ENCODE measurements at places on chromosomes 1 and 21.
A peak's percentile ranks its signal among the peaks of the same experiment; 100 is the strongest.

DNA sequence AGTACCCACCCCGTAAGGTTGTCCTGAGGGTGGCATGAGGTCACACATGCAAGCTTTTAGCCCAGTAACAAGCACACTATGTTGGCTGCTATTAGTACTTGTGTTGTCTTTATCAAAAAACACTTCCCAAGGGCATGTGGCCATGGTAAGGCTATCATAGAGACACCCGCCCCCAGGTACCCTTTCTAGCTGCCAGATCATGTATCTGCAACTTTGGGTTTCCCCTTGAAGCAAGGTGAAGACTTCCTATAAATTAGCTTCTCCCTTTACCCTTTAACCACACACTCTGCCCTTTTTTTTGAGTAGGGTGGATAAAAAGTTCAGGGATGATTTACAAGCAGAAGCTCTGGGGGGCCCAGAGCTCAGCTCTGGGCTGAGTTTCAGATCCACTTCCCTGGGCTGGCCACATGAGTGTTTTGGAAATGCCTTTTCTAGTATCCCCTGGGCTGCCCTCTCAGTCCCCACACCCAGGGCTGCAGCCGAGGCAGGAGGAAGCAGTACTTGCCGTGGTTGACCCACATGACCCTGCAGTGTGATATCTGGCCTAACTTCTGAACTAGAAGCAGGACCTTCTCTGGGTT lies 2.0 kb downstream of the ZDHHC18 start:
- no peak for DNase-seq

GRCh38 chr1:35708441-35708921 lies 10.2 kb downstream of the C1orf216 start:
- no peak for DNase-seq

- no peak for DNase-seq
These were observed 103.4 kb downstream of the RUSC1 start for GRCh38 chr1:155424091-155424490.

GRCh38 chr1:25572107-25572506 lies 28.7 kb downstream of the LDLRAP1 start:
- DNase-seq, result no peak

DNA sequence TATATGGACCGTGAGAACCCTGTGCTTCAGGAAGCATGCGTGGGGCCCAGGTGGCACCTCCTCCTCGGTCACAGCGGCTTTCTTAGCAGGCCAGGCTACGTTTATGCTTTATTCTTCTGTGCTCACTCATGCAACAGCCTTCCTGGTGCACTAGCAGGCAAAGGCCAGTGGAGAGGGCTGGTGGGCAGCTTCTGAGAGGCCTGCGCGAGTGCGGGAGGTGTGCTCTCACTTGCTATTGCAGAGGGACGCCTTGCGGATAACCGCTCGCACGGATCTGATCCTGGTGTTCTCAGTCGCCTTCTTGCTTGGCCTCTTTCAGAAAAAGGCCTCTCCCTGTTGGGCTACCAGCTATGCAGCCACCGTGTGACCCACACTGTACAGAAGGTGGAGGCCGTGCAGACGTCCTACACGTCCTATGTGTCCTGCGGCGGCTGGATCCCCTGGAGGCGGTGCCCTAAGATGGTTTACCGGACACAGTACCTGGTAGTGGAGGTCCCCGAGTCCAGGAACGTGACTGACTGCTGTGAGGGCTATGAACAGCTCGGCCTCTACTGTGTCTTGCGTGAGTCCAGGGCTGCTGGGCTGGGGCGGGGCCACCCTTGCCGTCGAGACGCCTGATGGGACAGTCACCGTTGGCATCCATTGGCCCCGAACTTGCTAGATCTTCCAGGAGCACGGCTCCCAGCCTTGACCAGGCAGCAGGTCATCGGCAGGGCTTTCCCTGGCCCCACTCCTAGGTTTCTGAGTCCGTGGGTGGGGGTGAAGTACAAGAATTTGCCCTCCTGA lies 4.8 kb downstream of the UMODL1 start:
- DNase-seq, result no peak

GRCh38 chr21:33441489-33442477 lies 38.0 kb downstream of the TMEM50B start:
- peak; percentile 76 for DNase-seq

DNA sequence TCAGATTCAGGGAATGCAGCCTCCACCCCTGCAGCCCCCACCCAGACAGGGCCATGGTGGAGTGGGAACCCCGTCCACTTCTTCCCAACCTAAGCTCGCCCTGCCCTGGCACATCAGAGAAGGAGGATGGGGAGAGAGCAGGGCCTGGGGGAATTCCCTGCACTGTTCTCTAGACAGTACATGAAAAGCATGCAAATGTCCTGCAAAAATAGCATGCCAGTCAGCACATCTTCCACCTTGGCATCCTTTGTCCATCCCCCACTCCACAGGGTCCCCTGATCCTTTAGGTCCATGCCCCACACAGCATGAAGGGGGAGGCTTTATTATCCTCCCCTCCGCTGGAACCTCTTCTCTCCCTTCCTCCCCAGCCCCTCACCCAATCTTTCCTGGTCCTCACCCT lies 35.0 kb upstream of the RD3 start:
- no peak for DNase-seq

GRCh38 chr21:38433471-38433870 lies 64.8 kb downstream of the ERG start:
- DNase-seq, result no peak

- DNase-seq, result no peak
These were observed 2.1 kb upstream of the S100A9 start for GRCh38 chr1:153355445-153356071.

DNA sequence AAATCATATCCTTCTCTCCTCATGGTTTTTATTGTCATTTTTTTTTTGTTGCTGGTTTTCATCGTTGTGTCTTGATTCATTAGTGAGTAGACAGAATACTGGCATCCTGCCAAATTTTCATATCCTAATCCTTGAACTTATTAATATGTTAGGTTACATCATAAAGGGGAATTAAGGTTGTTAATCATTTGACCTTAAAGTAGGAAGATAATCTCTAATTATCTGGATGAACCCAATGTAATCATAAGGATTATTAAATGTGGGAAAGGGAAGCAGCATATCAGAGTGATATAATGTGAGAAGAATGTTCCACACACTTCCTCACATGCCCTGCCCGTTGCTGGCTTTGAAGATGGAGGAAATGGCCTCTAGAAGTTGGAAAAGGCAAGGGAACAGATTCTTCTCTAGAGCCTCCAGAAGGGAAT lies 299.7 kb downstream of the HMCN1 start:
- DNase-seq, result no peak

GRCh38 chr1:93675271-93675670 lies 6.4 kb downstream of the BCAR3 start:
- DNase-seq, result no peak

GRCh38 chr1:10819198-10819901 lies 22.9 kb upstream of the CASZ1 start:
- DNase-seq, result no peak

DNA sequence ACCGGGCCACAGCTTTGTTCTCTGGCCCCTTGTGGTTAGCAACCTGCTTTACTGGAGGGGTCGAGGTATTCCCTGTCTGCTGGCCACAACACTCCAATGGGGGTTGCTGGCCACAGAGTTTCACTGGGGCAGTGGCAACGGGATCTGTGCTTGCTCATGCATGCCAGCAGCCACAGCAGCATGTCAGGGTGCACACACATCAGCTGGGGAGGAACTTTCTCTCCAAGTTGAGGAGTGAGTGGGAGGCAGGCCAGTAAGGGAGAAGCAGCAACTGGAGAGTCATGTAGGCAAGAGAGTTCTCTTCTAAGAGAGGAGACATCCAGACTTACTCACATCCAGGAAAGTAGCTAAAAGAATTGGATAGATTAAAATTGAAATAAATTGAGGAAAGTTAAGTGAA lies 38.0 kb downstream of the SAMD13 start:
- peak; percentile 19 for DNase-seq
